ENCODE measurements at places on chromosomes 6 and 20.

- DNase-seq, result no peak
Observed at GRCh38 chr6:157403686-157404051, 22.7 kb downstream of the ZDHHC14 start.

GRCh38 chr6:89048985-89049384 lies 31.6 kb upstream of the PNRC1 start:
- DNase-seq, result no peak

- DNase-seq, result no peak
Observed at GRCh38 chr20:35731469-35731788, 10.6 kb downstream of the RBM39 start.

DNA sequence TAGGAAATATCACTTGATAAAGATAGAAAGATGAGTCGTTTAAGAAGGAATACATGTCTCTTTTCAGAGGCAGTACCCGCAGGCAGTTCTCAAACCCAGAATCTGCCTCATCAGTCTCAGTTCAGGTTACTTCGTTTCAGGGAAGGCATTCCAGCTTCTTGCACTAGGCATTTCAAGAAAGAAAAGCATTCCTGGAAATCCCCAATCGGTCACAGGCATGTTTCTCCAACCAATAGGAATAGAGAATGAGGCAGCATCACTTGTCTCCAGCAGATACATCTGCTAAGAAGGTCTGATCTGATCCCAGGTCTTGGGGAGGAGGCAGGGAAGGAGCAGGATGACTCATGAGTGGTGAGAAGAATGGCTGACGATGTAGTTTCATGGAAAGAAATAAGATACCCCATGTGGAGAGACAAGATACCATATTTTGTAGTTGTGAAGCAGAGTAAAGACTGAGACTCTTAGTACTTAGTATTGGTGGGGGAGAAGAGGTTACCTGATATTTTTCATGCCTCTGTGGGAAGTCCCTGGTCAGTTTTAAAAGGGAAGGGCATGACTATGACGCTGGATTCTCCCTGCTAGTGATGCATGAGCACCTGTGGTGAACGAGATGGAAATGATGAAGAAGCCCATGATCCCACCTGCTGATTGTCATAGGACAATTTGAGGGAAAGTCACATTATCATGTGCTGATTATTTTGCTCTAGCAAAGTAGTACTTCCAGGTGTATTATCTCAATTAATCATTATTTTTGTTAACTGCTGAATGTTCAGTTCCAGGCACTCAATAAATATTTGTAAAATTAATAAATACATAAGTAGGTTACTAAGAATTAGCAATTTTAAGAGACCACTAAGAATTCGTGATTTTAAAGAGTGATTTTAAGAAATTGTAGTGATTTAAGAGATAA lies 20.3 kb upstream of the HLA-DRB1 start:
- no peak for DNase-seq

- DNase-seq, result no peak
Observed at GRCh38 chr20:3038454-3038853, 5.0 kb upstream of the GNRH2 start.

DNA sequence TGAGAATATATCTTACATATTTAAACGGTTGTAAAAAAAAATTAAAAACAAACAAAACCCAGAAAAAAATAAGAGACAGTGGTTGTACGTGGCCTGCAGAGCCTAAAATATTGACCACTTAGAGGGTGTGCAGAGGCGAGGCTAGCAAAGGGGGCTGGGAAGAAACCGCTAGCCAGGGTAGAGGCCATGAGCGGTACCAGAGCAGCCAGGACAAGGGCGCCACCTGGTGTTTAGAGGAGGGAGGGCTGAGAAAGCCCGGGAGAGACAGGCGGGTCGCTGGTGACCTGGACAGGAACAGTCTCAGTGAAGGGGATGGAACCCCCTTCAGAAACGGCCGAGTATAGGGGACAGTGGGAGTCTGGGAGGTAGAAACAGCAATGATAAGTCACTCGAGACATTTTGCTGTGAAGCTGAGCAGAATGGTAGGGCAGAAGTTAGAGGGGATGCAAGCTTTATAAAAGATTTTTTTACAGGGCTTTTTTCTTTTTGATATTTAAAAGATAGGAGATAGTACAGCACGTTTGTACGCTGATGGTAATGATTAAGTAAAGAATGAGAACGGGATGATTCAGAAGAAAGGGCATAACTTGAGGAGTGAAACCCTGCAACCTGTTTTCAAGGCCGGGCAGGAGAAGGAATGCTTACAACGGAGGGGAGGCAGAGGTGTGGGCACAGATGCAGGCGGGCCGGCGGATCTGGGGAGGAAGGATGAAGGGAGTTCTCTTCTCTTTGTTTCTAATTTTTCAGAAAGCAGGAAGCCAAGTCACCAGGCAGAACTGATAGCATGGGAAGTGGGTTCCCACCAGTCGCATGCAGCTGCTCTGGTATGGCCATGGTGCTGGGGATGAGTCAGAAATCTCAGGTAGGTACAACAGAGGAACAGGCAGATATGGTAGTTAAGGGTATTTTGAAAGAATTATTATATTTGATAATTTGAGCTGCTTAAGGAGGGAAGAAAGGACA lies 76.2 kb downstream of the FAM229B start:
- peak; percentile 53 for DNase-seq

DNA sequence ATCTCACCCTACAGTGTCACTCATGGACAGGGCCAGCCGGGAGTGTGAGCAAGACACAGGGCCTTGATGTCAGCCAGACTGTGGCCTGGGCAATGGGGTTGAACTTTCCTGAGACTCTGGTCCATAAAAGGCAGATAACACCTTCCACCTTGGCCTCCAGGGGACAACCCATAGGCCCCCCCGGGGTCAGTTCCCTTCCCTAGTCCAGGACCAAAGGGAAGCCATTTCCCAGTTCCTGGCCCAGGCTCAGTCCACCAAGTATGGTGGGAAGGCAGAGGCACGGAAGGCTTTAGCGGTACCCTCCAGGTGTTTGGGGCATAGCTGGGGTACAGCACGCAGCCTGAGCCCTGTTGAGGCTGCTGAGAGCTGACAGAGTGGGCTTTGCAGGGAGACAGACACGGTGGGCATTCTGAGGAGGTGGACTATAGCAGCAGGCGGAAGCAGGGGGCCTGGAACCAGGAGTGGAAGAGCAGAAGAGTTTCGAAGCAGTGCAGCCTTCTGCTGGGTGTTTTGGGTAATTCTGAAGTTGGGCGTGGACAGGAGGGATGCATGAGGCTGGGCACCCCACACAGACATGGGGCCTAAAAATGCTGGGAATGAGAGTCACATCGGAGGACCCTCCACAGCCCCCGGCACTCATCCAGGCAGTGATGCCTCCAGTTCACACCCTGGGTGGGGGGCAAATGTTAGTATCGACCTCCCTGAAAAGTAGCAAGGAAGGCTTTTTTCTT lies 43.9 kb upstream of the CD93 start:
- DNase-seq, result no peak

- DNase-seq, result no peak
Observed at GRCh38 chr6:76843054-76843822, 620.1 kb downstream of the HTR1B start.

- DNase-seq, result no peak
Observed at GRCh38 chr6:170007468-170008293, 256.3 kb downstream of the ERMARD start.

DNA sequence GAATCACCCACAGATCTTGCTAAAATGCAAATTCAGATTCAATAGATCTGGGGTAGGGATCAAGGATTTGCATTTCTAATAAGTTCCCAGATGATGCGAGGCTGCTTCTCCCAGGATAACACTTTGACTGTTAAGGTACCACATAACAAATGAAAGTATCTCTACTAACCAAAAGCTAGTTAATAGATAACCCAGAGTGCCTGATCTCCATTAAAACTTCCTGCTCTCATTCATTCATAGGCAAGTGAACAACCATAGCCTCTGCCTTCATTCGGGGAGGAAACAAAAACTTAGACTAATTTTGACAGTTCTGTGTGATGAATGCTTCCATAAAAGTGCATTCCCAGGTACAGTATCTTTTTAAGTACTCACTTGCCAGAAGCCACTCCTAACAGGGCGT lies 265.6 kb upstream of the BTBD3 start:
- no peak for DNase-seq

GRCh38 chr20:19699180-19699971 lies 58.7 kb upstream of the RIN2 start:
- DNase-seq, result no peak
